Hepatic stellate cell (primary cell): ENCODE measurements at places on chromosomes 7 and 10.

DNA sequence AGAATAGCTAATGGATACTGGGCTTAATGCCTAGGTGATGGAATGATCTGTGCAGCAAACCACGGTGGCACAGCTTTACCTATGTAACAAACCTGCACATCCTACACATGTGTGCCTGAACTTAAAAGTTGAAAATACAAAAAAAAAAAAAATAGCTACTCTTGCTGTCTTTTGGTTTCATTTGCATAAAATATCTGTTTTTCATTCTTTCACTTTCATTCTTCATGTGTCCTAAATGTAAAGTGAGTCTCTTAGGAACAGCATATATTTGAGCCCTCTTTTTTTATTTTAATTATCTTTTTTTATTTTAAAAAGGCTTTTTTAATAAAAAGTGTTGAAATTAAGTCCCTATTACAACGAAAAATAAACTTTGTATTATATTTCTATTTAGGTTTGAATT, 836.1 kb upstream of the KCND2 start:
- DNase-seq = no peak

DNA sequence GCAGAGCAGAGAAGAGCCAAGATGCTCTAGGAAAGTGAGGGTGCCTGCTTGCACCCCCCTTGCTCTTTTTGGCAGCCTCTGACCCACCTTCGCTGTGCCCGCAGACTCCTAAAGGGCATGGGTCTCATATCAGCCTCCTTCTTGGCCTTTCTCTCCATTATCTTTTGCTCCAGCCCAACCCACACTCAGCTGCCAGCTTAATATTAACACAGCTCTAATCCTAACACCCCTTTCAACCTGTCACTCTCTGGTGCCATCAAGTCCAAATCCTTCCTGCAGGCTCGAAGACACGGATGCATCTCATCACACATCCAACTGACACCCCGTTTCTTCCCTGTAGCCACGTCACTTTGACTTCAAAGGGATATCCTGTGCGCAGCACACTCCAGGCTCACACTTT, 171.6 kb upstream of the AUTS2 start:
- no peak for DNase-seq

DNA sequence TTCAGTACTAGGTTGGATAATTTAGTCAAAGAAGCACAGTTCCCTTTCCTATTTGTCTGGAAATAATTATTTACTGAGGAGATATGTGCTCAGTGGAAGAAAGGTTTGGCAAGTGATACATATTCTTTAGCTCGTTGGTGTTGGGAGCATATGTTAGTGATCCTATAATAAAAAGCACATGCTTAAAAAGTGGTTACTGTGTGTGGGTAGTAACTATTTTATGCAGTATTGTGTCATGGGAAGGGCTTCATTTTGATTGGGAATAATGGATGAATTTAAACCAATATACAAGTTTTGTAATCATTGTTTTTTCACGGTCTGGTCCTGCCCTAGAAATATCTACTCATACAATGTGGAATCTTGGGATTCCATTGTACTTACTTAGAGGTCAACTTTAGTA, 188.7 kb upstream of the PPP1R3A start:
- no peak for DNase-seq

- no peak for DNase-seq
These were observed 78.7 kb downstream of the KIAA1217 start for GRCh38 chr10:24287559-24288195.

DNA sequence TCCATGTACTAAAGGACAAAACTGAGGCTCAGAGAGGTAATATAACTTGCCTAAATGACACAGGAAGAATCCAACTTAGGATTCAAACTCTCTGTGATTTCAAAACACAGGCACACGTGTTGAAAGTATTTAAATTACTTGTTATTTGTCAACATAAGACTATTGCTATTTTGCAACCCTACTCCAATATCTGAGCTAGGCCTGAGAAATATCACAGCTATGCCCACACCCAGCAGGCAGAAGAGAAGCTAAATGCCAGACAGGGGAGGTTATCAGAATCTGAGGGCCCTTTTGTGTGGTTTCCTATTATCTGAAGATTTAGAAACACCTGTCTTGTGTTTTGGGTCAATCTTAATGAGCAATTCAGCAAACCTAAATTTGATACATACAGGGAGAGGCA, 204.3 kb downstream of the ANK3 start:
- no peak for DNase-seq

DNA sequence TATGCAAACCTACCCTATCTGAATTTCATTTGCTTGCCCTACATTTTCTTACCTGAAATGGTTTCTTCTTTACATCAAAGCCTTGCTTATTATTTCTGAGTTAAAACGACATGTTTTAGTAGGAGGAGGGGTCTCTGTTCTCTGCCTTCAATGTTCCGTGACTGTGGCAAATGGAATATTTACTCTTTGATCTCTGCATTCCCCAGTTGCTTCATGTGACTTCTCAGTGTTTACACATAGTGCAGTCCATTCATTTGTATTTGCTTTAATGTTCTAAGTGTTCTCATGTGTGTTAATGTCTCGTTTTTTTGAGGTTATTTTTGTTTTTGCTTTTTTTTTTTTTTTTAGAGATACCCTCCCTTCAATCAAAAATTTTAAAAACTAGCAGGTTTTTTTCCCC, 75.8 kb downstream of the GNAI1 start:
- no peak for DNase-seq

DNA sequence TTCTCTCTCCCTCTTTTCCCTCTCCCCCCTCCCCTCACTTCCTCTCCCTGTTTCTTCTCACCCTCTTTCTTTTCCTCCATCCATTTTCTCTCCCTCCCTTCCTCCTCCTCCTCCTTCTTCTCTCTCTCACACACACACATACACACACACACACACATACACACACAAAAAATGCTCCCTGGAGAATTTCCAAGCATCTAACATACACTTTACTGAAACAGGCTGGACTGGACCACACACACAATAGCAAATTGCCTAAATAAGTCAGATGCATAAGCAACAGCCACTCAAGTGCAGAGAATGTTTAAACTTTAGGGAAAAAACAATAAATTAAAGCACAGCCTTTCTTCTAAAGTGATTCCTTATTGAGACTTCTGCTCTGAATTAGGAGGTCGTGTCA, 267.7 kb downstream of the FGFR2 start:
- DNase-seq = no peak

- no peak for DNase-seq
These were observed 125.8 kb downstream of the CUBN start for GRCh38 chr10:17003651-17004286.

GRCh38 chr10:29851241-29851640, 208.1 kb downstream of the JCAD start:
- no peak for DNase-seq

DNA sequence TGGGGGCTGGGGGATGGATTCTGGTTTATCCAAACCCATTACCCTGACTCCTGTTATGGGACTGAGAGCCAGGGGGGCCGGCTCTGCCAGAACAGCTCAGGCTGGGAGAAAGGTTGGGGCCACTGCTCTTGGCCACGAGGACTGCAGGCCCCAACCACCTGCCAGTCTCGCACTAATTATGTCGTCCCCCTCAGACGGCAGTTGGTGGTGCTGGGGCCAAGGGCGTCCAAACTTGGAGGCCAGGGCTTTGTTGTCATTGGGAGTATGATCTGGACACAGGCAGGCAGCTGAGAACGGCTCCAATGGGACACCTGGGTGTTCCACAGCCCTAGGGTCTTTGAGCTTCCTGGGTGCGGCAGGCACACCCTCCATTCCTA, 34.7 kb downstream of the DRGX start:
- DNase-seq = no peak

DNA sequence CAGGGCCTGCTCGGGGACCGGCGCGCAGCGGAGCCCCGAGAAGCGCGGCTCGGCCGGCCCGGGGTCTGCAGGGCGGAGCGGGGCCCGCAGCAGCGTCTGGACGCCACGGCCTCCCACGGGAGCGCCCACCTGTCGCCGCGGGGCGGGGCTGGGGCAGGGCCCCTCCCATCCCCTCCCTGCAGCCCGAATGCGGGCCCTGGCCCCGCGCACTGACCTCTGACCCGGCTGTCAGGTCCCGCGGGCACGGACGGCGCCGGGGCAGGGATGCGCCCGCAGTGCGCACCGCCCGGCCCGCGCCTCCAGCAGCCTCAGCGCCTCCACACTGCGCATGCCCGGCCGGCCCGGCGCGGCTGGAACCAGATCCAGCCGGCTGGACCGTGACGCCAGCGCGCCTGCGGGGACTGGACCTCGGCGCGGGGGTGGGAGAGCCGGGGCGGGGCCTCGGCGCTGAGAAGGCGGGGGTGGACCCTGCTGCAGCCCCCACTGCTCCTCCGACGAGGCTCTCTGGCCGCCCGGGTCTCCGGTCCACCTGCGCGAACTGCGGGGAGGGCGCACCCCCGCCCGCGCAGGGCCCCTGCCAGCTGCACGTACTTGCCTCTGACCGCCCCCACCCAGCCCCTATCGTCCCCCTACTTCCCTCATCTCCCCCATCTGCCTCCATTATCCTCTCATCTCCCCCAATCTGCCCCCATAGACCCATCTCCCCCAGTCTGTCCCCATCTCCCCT, 16.1 kb upstream of the GPR146 start:
- DNase-seq = peak; percentile 99

- no peak for DNase-seq
These were observed 113.9 kb downstream of the CYTH3 start for GRCh38 chr7:6158424-6159096.

- no peak for DNase-seq
These were observed 7.1 kb upstream of the RBM28 start for GRCh38 chr7:128350708-128351295.

DNA sequence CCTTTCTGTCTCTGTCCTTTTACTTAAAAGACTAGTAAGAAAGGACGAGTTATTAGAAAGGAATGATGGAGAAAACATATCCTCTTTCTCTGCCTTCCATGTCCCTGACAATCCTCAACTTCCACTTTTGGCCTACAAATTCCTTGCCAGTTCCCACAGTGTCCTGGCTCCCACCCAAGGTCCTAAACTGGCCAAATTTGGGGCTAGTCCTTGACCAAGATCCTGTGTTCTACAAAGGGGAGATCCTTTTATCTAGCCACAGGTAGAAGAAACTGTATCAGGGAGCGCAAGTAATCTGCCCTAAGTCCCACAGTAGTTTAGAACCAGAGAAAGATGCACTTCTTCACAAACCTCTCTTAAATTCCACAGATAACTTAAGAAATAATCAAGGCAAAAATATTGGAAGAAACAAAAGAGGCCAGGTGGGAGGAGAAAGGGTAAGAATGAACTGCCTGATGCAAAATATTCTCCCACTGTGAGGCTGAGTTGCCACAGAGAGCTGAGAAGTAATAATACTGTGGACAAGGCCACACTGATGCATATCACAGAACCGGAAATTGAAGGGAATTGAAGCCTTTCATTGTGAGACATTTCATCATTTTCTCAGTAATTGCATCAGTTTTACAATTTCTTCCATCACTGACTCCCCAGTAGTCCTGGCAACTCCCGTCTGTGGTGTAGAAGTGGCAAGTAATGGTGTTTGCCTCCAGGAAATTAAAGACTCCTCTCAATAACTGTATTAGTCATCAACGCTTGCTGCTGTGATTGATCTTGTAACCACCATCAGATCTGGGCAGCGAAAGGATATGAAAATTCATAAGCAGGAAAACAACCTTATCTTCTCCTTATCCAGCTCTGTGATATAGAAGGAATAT, 47.2 kb downstream of the DNAJC12 start:
- DNase-seq = no peak

- DNase-seq = no peak
These were observed 566 bp downstream of the ASNS start for GRCh38 chr7:97871659-97872024.

DNA sequence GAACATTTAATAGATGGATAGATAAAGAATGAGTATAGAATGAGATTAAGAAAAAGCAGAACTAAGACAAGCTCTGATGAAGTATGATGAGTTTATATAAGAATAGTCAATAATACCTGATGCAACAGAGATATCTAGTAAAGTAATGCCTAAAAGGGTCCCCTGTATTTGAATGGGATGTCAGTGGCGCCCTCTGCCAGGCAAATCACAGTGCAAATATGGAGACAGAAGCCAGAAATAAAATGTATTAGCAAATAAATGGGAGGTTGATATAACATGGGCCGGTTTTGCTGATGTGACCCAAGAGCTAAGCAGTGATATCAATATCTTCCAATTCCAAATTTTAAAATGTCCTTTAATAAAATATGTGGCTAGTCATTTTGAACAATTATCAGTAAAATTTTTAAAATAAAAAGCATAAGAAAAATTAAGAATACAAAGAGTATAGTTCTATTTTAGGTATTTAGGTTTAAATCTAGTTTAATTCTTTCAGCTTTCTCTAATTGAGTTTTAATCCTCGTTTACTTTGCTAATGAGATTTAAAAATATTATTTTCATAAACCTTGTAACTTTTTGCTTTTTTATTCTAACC, 62.6 kb downstream of the ADK start:
- DNase-seq = peak; percentile 51

DNA sequence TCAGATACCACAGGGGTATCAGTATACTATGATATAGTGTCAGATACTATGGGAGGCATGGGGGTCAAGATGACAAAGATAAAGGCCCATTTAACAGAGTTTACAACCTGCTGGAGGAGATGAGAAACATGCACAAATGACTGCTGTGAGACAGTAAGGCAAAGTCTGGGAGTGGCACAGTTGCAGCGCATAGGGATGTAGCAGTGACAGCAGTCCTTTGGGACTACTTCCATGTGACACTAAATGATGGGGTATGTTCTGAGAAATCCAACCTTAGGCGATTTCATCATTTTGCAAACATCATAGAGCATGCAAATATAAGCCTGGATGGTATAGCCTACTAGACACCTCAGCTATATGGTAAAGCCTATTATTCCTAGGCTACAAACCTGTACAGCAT, 56.8 kb downstream of the CDK1 start:
- DNase-seq = no peak

GRCh38 chr7:65992526-65992925, 10.5 kb upstream of the GUSB start:
- DNase-seq = no peak

GRCh38 chr10:91613411-91614187, 19.3 kb downstream of the PPP1R3C start:
- peak; percentile 70 for DNase-seq

DNA sequence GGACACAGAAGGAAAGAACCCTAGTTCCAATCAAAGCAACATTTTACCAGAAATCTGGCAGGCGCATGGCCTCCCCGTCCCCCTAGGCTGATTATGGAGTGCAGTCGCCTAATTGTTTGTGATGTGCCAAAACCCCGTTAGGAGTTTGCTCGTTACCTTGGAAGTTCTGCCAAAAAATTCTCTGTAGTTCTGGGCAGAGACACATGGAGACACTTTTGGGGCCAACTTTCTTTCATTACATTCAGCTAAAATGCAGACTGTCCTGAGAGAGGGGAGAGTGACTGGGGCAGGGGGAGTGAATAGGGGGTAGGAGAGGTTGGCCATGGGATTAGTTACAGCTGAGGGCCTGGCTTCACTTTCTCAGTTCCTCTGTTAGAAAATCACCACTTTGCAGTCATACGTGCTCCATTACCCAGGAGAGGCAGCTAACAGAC, 158.0 kb upstream of the NPVF start:
- no peak for DNase-seq

DNA sequence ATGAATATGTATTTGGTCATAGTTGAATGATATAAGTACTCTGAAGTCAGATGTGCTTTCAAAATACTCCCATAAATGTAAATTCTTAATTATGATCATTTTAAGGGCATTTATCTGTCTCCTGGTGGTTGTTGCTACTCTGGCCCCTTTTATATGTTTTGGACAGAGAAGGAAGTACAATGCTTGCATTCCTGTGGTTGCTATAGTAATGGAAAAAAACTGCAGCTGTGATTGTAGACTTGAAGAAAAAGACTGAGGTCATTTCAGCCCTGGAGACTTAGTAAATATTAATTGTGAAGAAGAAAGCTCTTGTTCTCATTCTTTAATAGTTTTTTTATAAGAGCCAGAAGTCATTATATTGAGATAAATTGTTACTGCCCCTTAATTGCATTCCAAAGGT, 70.2 kb upstream of the FERD3L start:
- DNase-seq = peak; percentile 17
